ENCODE measurements at places on chromosomes 7 and 10. TPM values are rescaled to one million over a fixed set of nuclear protein-coding genes. Genes with fewer than 3 reads are reported as not detected.

Gene UNC5B
- total RNA-seq: 6.8 TPM

Gene STEAP1B
- total RNA-seq: 20.3 TPM

Gene GRM3
- not detected for total RNA-seq

Gene KIAA1217
- 40.7 TPM for total RNA-seq

Gene UCMA
- not detected for total RNA-seq

Gene ZNF736
- 25.7 TPM for total RNA-seq

Gene C1QL3
- not detected for total RNA-seq

Gene CC2D2B
- 1.7 TPM for total RNA-seq

Gene CALCR
- not detected for total RNA-seq

Gene CLRN3
- total RNA-seq: not detected

Gene UCN3
- not detected for total RNA-seq

Gene CD36
- 759 TPM for total RNA-seq

Gene CALML5
- not detected for total RNA-seq

Gene CALHM1
- not detected for total RNA-seq

Gene SNCG
- total RNA-seq: 69.4 TPM

Gene PON1
- not detected for total RNA-seq

Gene OR9A2
- total RNA-seq: not detected

Gene FGFBP3
- 1.4 TPM for total RNA-seq

Gene PLEKHS1
- not detected for total RNA-seq

Gene ATRNL1
- total RNA-seq: 4.3 TPM

Gene NEUROG3
- not detected for total RNA-seq

Gene SPAG6
- not detected for total RNA-seq

Gene HHEX
- total RNA-seq: 59.2 TPM

Gene ANKMY2
- total RNA-seq: 19.9 TPM
